ENCODE measurements at places on chromosomes 6 and 20.

GRCh38 chr20:7302250-7302649 is 534.8 kb downstream of the BMP2 start:
- no peak for DNase-seq

DNA sequence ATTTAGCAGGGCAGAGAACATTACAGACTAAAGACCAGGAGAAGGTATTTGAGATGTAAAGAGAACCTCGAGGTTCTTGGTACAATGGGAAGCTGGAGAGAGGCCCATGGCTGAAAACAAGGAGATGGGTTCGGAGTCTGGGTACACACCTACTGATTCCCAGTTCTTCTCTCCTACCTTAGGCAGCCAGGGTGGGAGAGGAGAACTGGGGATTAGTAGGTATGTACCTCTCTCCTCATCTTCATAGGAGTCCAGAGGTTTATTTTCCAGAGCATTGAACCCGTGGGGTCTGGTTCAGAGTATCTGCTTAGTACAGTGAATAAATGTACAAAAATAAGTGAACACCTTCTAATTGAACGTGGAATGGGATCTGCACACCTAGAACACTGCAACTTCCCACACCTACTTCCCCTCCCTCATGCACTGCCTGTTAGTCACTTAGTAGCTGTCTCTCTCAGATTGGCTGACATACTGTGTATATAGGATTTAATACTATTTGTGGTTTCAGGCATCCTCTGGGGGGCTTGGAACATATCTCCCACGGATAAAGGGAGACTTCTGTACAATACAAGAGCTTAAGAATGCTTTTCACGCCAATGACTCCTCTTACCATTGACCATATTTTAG is 23.5 kb upstream of the NUP153 start:
- no peak for DNase-seq

- no peak for DNase-seq
Measured at GRCh38 chr6:35014341-35014740, 125.3 kb downstream of the ANKS1A start.

GRCh38 chr6:63188828-63189227 is 22.4 kb upstream of the FKBP1C start:
- no peak for DNase-seq

DNA sequence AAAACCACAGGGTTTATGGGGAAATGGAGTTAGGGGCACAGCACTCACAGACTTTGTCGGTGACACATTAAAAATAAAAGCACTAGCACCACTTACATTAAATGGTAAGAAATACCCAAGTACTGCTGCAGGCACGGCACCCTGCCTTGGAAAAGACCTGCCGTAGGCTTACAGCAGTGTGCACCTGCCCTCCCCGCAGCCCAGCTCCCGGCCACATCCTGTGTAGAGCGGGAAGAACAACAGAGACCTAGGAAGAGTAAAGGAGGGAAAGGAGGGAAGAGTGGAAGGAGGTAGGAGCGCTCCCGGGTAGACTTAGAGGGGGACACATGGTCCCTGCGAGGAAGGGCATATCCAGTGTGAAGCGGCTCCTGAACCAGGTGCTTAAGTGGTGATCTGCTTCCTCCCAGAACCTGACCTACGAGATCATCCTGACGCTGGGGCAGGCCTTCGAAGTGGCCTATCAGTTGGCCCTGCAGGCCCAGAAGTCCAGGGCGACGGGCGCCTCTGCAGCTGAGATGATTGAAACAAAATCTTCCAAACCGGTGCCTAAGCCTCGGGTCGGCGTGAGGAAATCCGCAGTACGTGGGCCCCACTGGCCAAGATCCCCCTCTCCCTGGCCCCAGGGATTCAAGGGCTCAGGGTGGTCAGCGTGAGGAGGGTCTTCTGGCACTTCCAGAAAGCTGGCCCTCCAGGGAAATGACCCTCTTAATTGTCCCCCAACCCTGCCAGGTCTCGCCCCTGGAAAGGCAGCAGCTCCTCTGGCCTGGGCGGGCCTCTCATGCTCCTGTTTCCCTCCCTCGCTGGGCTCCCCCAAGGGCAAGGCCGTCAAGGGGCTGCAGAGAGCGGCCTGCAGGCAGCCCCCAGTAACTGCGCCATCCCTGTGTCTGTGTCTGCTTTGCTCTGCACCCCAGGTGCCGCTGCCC is 55.5 kb downstream of the TCP11 start:
- no peak for DNase-seq

- DNase-seq, result no peak
Measured at GRCh38 chr6:90044833-90045381, 150.6 kb downstream of the GJA10 start.

All from activated CD4-positive, alpha-beta T cell treated with anti-CD3 and anti-CD28 coated beads, Interleukin-2, amount 50 U/mL, for 24 hours (primary cell).